Thoracic aorta (tissue), 2 donors: ENCODE measurements at places on chromosomes 13 and 19. TPM values are rescaled to one million over a fixed set of nuclear protein-coding genes. Genes with fewer than 3 reads are reported as not detected.

DNA sequence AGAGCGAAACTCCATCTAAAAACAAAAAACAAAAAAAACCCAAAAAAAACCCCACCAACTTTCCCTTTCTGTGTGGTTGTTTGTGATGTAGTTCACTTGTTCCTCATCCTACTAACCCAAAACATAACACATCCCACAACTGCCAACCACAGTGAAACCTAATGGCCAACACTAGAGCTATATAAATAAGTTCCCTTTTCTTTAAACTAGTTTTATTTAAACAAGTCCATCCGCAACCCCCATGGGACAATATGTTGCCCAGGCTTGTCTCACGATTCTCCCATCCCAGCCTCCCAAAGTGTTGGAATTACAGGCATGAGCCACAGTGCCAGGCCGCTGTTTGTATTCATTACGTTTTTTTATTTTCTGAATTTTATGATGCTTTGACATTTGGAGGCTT lies 71.2 kb upstream of the ADGRE5 start:
- H3K27me3 ChIP-seq = no peaks in the 10 kb centered on the region
- no peak for DNase-seq
- no peak overlapping the region for H3K4me3 ChIP-seq
- H3K4me1 ChIP-seq = no peaks in the 10 kb centered on the region

GRCh38 chr13:28220166-28220565 lies 81.8 kb downstream of the PAN3 start:
- DNase-seq = no peak
- H3K27me3 ChIP-seq = no peaks in the 10 kb centered on the region
- no peaks in the 10 kb centered on the region for H3K4me1 ChIP-seq
- H3K36me3 ChIP-seq = no peaks in the 10 kb centered on the region

GRCh38 chr13:71964491-71965100 lies 97.6 kb upstream of the DACH1 start:
- no peaks in the 10 kb centered on the region for H3K27me3 ChIP-seq
- no peaks in the 10 kb centered on the region for H3K36me3 ChIP-seq
- no peak for DNase-seq
- H3K4me3 ChIP-seq = no peak overlapping the region
- no peaks in the 10 kb centered on the region for H3K4me1 ChIP-seq

Gene BEST2
- total RNA-seq = not detected

DNA sequence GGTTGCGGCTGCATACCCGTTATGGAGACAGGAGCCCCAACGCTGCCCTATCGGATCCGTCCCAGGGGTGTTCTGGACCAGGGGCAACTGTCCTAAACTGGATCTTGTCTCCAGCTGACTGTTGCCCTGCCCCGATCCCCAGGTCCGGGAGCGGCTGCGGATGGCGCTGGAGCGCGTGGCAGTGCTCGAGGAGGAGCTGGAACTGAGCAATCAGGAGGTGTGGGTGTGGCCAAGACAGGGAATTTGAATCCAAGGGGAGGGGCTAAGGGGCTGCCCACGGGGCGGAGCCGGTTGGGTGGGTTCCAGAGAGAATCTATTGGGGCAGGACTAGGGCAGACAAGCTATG lies 9.9 kb downstream of the PPFIA3 start:
- no peak for DNase-seq
- H3K4me1 ChIP-seq = peaks cover 24% of the 10 kb centered on the region
- H3K27ac ChIP-seq = no peak overlapping the region
- H3K36me3 ChIP-seq = no peaks in the 10 kb centered on the region
- no peak overlapping the region for H3K4me3 ChIP-seq
- H3K27me3 ChIP-seq = no peaks in the 10 kb centered on the region

DNA sequence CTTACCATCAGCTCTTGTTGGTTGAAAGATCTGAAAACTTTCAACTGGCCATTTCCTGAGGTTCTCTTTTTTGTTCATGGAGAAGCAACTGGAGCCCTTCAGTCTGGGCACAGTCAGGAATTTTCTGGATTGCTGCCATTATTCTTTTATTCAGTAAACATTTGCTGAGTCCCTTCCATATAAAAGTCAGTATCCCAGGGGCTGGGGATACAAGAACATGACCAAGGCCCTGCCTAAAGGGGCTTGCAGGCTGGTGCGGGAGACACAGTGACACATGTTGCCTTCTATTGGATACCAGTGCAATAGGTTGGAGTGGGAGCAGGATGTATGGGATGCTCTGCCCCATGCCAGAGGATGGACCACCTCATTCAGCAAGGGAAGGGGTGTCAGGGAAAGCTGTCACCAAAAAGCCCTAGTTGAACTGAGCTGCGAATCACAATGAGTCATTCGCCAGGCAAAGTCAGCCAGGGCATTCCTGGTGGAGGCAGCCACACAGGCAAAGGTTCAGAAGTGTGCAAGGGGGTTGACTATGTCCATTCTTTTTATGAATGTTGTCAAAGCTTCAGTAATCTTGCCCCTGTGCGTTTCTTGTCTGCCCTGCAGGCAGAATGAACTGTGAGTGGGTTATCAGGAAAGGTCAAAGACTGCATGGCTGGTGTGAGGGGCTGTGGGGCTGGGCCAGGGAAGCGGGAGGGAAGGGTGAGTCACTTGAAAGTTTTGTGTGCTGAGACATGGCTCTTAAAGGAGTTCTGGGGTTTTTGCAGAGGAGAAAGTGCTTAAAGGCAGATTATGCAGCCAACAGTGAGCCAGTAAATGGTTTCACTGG lies 395.9 kb downstream of the KCNRG start:
- H3K27ac ChIP-seq = peak overlapping the region; percentile 64
- H3K27me3 ChIP-seq = no peaks in the 10 kb centered on the region
- H3K4me1 ChIP-seq = peaks cover 18% of the 10 kb centered on the region
- H3K36me3 ChIP-seq = no peaks in the 10 kb centered on the region
- DNase-seq = peak; percentile 13

Gene TNNI3
- not detected for total RNA-seq

- peak within 1 kb of the TSS; percentile 88 for H3K4me3 ChIP-seq
- no peaks in the 10 kb centered on the region for H3K36me3 ChIP-seq
- DNase-seq = peak; percentile 62
- H3K27ac ChIP-seq = peak within 1 kb of the TSS; percentile 92
- peaks cover 7% of the 10 kb centered on the region for H3K4me1 ChIP-seq
Observed at GRCh38 chr13:20566898-20567874, at the start of gene IFT88. Gene IFT88 (plus strand): TSS chr13:20567157. CDS start chr13:20574386, 7,229 bp downstream.

Gene PEX11G
- not detected for total RNA-seq

GRCh38 chr13:30900436-30900835 lies 5.6 kb upstream of the MEDAG start:
- peaks cover 64% of the 10 kb centered on the region for H3K4me1 ChIP-seq
- no peaks in the 10 kb centered on the region for H3K36me3 ChIP-seq
- no peak for DNase-seq
- H3K27ac ChIP-seq = peak overlapping the region; percentile 97
- H3K27me3 ChIP-seq = no peaks in the 10 kb centered on the region

Gene PPAN
- 39.0 TPM for total RNA-seq

GRCh38 chr19:17398902-17399527 lies 5.0 kb upstream of the CCDC194 start:
- no peaks in the 10 kb centered on the region for H3K36me3 ChIP-seq
- no peak for DNase-seq
- no peak overlapping the region for H3K27ac ChIP-seq
- no peaks in the 10 kb centered on the region for H3K27me3 ChIP-seq

GRCh38 chr13:108214441-108215271 lies 680 bp downstream of the LIG4 start:
- DNase-seq = no peak
- peaks cover 5% of the 10 kb centered on the region for H3K36me3 ChIP-seq
- H3K27ac ChIP-seq = peak overlapping the region; percentile 40
- H3K4me3 ChIP-seq = peak overlapping the region; percentile 79
- H3K27me3 ChIP-seq = no peaks in the 10 kb centered on the region

Gene NKPD1
- total RNA-seq = 0.81 TPM

Gene LYPD5
- 6.5 TPM for total RNA-seq

Gene EID2B
- total RNA-seq = 5.6 TPM

DNA sequence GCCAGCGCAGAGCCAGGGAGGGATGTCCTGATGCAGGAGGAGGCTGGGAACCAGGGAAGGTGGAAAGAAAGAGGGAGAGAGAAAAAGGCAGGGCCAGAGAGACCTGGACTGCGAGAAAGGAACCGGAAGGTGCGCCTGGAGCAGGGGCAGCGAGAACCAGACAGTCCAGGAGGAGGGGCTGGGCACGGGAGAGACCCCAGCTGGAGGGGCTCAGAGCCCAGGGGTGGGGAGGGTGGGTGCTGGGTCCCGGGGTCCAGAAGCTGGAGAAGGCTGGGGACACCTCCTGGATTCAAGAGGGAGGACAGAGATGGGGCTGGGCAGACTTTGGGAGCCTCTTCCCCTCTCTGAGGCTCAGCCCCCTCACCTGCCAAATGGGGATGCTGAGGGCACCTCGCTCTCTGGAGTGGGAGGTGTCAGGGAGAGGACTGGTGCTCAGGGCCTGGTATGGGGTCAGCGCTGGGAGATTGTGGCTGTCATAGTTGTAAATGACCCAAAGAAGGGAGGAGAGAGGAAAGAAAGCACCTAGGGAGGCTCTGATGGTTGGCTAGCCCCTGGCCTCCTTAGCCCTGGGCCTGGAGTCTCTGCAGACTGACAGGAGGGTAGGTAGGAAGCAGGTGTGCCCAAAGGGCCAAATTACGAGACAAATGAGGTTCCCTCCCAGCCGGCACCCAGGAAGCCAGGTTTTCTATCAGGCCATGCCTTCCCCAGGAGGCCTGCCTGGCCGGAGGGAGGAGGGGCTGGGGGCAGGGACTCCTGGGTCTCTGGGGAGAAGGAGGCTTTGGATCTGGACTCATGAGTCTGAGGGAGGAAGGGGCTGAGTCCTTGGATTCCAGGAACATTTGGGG lies 1.3 kb upstream of the SPACA6 start:
- no peak for DNase-seq
- peak overlapping the region; percentile 90 for H3K27ac ChIP-seq
- no peaks in the 10 kb centered on the region for H3K27me3 ChIP-seq
- peaks cover 4% of the 10 kb centered on the region for H3K36me3 ChIP-seq
- H3K4me1 ChIP-seq = peaks cover 52% of the 10 kb centered on the region

DNA sequence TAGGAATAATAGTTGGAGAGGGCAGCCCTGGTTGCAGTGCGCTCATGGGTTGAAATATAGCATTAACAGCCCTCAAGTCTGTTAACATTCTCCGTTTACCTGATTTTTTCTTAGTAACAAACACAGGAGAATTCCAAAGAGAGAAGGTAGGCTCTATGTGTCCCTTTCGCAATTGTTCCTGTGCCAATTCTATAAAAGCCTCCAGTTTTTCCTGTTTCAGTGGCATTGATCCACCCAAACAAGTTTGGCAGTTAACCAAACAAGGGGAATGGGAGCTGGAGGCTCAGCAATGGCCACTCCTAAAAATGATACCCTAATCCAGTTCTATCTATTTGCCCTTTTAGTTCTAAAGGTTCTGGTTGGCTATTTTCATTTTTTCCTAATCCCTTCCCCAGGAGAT lies 151.6 kb downstream of the ZNF486 start:
- no peak overlapping the region for H3K27ac ChIP-seq
- DNase-seq = no peak
- H3K36me3 ChIP-seq = no peaks in the 10 kb centered on the region
- no peaks in the 10 kb centered on the region for H3K27me3 ChIP-seq

Gene PLEKHA4
- total RNA-seq = 45.2 TPM

DNA sequence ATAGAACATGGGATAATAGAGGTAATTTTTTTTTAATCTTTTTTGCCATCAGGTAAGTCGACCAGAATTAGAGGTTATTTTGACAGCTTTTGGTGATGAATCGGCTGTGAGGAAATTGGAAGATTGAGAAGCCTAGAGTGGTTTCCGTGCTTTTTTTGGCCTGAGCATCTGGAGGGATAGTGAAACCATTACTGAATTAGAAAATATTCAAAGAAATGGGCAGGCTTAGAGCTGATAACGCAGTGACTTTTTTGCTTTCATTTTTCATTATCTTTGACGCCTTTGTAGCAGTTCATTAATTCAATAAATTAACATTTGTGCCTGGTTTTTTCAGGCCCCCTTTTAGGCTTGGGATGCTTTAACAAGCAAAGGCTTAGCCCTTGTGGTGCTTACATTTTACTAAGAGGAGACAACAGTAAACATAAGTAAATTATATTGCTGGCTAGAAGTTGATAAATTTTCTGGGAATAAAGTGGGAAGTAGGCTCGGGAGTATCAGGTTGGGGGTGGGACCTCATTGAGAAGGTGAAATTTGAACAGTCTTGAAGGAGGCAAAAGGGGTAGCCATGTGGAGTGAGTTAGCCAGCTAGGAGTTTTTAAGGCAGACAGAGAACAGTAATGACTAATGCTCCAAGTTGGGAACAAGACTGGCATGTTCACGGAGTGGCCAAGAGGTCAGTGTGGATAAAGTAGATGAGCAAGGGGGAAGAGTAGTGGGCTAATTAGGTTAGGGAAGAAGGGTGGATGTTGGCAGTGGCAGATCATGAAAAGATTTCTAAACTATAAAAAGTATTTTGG lies 36.5 kb downstream of the GTF2F2 start:
- H3K4me1 ChIP-seq = no peaks in the 10 kb centered on the region
- H3K27me3 ChIP-seq = no peaks in the 10 kb centered on the region
- H3K27ac ChIP-seq = no peak overlapping the region
- H3K36me3 ChIP-seq = no peaks in the 10 kb centered on the region

DNA sequence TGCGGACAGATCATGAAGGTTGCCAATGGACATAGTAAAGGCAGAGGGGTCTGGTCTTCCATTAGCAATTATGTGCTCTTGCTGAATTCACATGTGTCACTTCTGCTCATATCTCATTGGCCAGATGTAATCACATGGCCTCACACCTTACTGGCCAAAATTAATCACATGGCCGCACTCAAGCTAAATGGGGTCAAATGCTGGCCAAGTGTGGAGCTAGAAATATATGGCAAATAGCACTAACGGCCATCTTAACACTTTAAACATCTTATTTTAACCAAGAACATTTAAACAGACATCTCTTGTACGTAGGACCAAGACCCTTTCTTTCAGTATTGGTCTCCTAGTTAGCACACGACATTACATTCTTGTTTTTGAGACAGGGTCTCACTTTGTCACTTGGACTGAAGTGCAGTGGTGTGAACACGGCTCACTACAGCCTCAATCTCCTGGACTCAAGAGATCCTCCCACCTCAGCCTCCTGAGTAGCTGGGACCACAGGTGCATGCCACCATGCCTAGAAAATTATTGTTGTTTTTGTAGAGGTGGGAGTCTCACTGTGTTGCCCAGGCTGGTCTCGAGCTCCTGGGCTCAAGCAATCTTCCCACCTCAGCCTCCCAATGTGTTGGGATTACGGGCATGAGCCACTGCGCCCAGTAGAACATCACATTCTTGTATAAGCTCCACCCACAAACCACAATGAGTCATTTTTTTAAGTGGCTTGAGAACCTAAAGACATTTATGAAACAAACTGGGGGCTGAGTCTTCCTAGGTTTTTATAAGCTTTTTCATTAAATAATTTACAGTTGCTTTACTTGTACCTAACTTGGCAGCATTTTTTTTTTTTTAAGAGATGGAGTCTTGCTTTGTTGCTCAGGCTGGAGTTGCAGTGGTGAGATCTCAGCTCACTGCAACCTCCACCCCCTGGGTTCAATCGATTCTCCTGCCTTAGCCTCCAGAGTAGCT lies 2.9 kb upstream of the PTOV1 start:
- H3K27ac ChIP-seq = no peak overlapping the region
- DNase-seq = no peak
- H3K4me1 ChIP-seq = peaks cover 10% of the 10 kb centered on the region
- H3K27me3 ChIP-seq = no peaks in the 10 kb centered on the region
- no peak overlapping the region for H3K4me3 ChIP-seq
- no peaks in the 10 kb centered on the region for H3K36me3 ChIP-seq

- no peak for DNase-seq
- no peaks in the 10 kb centered on the region for H3K27me3 ChIP-seq
- H3K4me3 ChIP-seq = no peak overlapping the region
Observed at GRCh38 chr13:73998631-73999030, 135.6 kb downstream of the KLF12 start.
